PC-9 (cell line): ENCODE measurements at places on chromosomes 13 and 19.

DNA sequence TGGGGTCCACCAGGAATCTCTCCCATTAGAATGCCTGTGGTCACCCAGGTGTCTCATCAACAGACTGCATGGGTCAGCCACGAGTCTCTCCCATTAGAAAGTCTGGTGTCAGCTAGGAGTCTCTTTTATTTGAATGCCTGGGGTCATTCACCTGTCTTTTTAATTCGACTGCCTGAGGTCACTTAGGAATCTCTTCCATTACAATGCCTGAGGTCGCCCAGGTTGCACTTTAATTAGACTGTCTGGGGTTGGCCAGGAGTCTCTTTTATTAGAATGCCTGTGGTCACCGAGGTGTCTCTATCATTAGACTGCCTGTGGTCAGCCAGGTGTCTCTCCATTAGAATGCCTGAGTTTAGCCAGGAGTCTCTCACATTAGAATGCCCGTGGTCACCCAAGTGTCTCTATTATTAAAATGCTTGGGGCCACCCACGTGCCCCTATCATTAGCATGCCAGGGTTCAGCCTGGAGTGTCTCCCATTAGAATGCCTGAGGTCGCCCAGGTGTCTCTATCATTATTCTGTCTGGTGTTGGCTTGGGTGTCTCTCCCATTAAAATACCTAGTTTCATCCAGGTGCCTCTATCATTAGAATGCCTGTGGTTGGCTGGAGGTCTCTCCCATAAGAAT is 1474.3 kb downstream of the UQCRFS1 start:
- no peak for DNase-seq

- DNase-seq, result peak; percentile 95
These were observed 6.5 kb upstream of the TLE2 start for GRCh38 chr19:3035542-3036118.

DNA sequence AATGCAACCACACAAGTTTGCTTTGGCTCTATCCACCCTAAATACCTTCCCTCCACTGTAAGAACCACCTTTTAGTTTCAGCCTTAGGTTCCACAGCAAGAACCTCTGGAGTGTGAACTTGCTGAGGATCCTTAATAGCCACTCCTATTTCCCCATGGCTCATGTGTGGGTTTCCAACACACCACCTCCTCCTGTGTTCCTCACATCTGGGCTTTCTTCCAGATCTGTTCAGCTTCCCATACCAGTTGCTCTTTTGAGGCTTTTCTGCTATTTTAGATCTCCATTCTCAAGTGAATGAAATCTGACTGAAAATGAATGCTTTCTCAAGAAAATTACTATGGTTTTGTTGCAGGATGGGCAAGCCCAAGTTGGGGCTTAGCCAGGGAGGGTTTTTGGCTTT is 104.8 kb upstream of the MIR17HG start:
- DNase-seq, result no peak

GRCh38 chr13:61261746-61262472 is 153.7 kb downstream of the PCDH20 start:
- DNase-seq, result no peak

DNA sequence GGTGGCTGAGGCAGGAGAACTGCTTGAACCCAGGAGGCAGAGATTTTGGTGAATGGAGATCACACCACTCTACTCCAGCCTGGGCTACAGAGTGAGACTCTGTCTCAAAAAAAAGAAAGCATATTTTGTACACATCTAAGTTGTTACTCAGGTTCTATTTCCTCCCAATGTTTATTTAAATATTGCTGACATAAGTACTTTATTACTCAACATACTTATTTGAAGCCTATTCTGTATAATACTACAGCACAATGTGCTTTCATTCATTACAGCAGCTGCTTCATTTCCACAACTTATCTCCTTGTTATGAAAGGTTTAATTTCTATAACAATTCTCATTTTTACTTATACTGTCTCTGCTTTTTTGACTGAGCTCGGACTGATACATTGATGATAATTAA is 495.7 kb downstream of the SLITRK1 start:
- no peak for DNase-seq

- no peak for DNase-seq
These were observed 14.1 kb downstream of the CEBPG start for GRCh38 chr19:33387351-33388230.

GRCh38 chr19:29660835-29661234 is 4.4 kb upstream of the PLEKHF1 start:
- DNase-seq, result no peak

- DNase-seq, result no peak
These were observed 12.3 kb downstream of the FAM187B start for GRCh38 chr19:35216016-35216832.

DNA sequence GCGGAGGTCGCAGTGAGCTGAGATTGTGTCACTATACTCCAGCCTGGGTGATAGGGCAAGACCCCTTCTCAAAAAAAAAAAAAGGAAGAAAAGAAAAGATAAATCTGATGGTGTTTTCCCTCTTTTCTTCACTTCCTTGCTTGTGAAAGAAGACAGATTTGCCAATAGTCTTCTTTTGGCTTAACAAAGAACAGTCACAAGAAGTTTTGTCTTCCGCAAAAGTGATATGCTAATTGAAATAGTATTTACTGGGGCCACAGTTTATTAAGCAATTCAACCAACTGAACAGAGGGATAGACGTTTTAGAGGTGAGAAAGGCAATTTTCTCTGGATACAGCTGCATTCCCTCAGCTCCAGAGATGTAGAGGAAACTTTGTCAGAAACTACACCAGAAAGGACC is 22.9 kb upstream of the PLAUR start:
- DNase-seq, result no peak

GRCh38 chr13:38602266-38602665 is 84.6 kb upstream of the FREM2 start:
- peak; percentile 1 for DNase-seq

GRCh38 chr13:40130871-40131636 is 475.6 kb downstream of the COG6 start:
- peak; percentile 66 for DNase-seq

DNA sequence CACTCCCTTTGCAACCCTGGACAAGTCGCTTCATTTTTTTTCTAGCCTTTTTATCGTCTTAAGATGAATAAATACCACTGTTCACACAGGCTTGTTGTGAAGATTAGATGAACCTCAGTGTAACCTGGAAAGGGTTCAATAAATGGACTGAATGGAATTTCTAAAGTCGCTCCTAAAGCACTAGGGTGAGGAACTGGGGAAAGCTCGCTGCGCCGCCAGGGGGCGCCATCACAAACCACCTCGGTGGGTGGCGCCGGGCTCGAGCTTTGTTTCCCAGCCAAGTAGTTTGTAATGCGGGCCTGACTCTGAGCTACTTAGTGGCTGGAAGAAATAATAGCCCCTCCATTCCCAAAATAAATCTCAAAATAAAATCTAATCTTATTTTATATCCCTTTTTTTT is 2.2 kb upstream of the CEACAM6 start:
- peak; percentile 40 for DNase-seq

- DNase-seq, result no peak
These were observed 1.1 kb downstream of the TRIM13 start for GRCh38 chr13:49997955-49998354.

- DNase-seq, result no peak
These were observed 49.2 kb downstream of the STOML3 start for GRCh38 chr13:38941353-38941945.

- no peak for DNase-seq
These were observed 60.9 kb downstream of the THSD1 start for GRCh38 chr13:52345048-52345447.

GRCh38 chr13:74134777-74135325 is 647 bp upstream of the KLF12 start:
- peak; percentile 71 for DNase-seq

DNA sequence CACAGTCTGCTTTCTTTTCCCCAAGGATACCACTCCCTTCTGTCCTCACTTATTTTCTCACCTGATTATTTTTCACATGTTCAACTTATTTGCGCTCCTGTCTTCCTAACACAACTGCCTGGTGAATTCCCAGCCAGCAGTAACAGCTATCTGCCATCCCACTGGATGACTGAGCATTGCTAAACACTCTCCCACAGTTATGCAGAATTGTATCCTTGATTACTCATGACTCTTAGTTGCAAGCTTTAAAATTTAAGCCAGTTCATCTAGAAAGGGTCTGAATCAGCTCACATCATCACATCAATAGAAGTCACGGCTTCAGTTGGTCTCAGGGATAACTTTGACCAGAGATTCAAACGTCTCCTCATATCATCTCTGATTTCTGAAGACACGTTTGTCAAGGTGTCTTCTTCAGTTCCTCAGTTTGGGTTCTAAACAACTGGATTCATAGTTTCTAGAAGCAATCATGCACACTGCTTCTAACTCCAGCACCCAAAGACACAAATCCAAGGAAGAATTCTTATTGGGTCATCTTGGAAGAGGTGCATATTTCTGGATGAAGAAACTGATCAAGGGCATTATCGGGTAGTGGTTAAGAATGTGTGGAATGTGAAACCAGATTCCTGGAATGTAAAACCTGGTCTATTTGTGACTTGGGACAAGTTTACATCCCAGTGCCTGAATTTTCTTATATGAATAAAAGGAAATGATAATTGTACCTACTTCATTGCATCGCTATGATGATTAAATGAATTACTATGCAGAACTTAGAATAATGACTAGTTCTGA is 13.9 kb upstream of the DACH1 start:
- DNase-seq, result no peak

DNA sequence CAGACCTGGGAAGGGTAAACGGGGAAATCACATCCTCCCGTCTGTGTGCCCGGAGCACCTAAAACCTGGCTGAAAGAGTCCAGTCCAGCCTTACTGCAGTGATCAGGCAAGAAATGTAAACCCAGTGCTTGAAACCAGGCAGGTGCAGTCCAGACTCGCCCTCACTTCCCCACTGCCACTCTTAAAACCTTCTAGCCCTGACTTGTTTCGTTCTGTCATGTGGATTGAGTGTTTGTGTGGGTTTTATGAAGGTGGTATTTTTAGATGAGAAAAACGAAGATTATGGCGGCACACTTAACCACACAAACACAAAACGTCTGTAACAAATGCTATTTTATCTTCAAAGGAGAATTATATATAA is 839 bp upstream of the CKAP2 start:
- no peak for DNase-seq

- DNase-seq, result no peak
These were observed 42.0 kb upstream of the TM9SF2 start for GRCh38 chr13:99459099-99459850.

GRCh38 chr13:53161251-53161650 is 132.6 kb downstream of the OLFM4 start:
- DNase-seq, result no peak

- DNase-seq, result no peak
These were observed 13.0 kb upstream of the ZNF460 start for GRCh38 chr19:57267291-57267690.

GRCh38 chr19:10203686-10204085 is 8.9 kb upstream of the DNMT1 start:
- DNase-seq, result no peak

GRCh38 chr13:22162889-22163288 is 492.0 kb downstream of the FGF9 start:
- no peak for DNase-seq

DNA sequence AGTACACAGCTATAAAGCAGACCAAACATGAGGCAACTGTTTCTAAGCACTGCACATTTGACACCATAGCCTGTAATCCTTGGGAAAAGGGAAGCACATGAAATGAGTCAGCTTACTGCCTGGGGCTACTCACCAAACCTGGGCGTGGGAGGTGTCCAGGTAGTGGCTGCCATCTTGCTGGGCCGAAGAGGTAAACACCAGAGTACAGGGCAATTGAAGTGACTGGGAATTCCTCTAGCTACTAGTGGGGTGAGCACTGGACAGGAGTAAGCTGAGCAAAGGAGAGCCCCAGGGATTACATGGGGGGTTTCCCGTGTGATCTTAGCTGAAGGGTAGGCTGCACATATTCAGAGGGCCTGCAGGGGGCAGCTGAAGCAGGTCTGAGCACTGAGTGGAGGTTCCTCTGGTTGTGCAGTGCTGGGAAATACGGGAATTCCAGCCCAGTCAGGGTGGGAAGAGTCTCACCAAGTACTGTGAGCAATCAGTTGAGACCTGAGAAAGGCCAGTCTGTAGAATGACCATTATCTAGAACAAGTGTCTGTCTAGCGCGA is 140.5 kb downstream of the SLC7A1 start:
- DNase-seq, result peak; percentile 44

DNA sequence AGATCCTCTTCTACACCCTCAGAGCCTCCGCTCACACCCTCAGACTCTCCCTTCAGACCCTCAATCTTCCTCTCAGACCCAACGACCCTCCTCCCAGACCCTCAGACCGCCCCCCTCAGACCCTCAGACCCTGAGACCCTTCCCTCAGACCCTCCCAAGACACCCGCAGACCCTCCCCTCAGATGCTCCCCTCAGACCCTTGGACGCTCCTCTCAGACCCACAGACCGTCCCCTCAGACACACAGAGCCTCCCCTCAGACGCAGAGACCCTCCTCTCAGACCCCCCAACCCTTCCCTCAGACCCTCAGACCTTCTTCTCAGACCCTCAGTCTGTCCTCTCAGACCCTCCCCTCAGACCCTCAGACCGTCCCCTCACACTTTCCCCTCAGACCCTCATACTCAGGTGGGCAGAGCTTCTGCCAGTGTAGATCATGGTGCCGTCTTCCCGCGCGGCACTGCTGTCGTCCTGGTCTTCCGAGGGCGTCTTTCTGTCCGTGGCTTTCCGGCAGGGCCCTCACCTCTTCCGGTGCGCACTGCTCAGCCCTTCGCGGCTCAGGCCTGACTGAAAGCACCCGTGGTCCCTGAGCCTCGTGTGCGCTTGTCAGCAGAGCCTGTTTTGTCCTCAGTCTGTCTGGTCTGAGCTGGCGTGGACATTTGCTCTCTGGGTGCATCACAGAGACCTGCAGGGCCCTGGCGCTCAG is 18.9 kb upstream of the TFDP1 start:
- no peak for DNase-seq

GRCh38 chr19:14183741-14184350 is 22.1 kb downstream of the ADGRL1 start:
- no peak for DNase-seq

DNA sequence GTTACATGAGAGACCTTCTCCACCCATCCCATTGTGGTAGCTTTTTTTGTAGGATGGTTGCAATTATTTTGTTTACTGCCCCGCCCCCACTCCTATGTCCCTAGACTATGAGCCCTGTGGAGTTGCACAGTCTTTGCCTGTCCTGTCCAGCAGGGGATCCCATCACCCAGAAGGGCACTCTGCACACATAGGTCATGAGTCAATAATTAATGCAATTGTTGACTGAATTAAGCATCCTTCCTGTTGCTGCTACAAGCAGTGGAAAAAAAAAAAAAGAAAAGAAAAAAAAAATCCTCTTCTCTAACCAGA is 14.2 kb downstream of the C19orf81 start:
- DNase-seq, result peak; percentile 44

GRCh38 chr13:26095846-26096610 is 44.2 kb upstream of the SHISA2 start:
- DNase-seq, result no peak
